ENCODE measurements at places on chromosomes 1 and 21.

DNA sequence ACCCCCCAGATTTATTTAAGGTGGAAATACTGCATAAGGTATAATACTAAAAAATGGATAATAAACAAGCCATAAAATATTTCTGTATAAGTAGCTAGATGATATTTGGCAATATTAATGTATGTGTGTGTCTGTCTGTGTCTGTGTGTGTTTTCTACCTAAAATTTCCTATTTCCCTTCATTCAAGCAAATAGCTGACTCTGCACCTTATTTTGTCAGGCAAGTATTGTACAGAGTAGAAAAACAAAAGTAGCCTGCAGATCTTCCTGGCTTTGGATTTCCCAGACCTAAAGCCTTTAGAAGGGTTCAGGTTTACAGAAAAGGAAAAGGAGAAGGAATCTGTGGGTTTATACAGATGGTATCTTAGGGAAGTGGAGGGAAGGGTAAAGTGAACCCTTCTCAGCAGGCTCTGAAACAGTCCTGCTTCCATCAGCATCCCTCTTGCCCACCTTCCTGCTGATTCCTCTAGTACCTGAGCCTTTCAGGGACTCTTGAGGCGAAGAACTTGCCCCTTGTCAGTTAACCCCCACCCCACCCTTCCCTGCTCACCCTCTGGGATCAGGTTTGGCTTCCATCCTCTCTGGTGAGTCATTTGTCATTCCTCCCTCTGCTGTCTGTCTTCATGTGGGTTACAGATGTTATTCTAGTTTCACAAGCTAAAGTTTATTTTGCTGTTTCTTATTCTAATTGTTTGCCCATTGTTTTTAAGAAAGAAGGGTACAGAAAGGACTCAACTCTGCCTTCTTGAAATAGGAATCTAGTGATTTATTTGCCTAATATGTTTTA is 21.7 kb upstream of the RGS16 start:
- DNase-seq: no peak

- peak; percentile 14 for DNase-seq
Observed at GRCh38 chr1:67947114-67947513, 103.3 kb downstream of the DIRAS3 start.

DNA sequence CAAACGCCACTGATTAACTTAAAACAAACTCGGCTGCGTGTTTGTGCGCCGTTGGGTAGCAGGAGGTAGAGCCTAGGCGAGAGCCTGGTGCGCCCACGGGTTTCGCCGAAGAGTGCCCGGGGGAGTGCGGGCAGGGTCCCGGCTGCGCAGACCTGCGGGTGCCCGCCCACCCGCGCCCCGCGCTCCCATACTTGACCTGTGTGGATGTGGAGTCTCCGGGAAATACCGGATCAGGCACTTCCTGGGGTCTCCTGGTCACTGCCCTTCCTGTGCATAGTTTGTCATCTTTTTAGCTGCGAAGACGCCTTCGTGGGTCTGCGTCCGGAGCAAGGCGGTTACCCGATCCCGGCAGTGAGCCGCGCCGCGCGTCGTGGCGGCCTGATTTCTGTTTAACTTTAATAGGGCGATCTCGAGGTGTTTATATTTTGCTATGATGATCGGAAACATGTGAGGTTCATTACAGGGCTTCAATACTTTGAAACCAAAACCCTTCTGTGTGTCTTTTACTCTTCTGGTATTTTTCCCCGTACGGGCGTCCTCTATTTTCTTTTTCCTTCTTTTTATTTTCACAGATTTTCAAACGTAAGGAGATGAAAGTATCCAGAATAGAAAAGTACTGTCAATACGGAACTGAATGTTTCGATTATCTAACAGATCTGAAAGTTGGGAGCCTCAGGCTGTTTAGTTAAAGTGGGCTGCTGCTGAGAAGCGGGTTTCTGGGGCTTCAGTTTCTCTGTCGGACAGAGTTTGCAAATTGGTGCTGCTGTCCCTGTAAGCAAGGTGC is 15.2 kb downstream of the NR5A2 start:
- DNase-seq: no peak

DNA sequence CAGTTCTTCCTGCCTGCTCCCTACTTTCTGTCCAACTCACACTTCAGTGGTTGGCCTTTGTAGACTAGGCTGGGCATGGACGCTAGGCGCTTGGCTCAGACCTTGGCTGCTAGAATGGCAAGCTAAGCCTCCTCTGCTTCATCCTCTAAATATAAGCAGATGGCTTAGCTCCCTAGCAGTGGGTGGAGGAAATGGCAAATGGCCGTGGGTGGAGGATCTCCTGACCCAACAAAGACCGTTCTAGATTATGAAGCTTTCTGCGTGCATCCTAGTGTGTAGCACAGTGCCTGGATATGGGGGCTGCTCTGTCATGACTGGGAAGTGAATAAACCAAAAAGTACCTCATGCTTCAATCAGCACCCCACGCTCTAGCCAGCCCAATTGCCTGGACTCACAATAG is 10.4 kb upstream of the ETV3L start:
- DNase-seq: no peak

GRCh38 chr1:229203030-229203751 is 67.7 kb upstream of the RAB4A start:
- no peak for DNase-seq

DNA sequence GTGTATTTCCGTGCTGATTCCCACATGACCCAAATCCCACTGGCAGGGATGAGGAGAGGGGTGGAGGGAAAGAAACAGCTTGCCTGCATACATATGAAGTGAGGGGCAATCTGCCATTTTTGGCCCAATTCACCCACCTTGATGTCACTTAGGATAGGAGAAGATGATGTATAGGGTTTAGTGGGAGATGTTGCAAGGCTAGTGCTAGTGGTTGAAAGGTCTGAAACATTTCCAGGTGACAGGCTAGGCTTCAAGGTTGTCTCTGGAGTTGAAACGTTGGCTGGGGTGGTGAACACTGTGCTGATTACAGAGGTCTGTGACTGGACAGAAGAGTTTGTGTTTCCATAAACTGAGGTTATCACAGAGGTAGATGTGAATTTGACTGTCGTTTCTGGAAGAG is 12.1 kb downstream of the CD34 start:
- no peak for DNase-seq

DNA sequence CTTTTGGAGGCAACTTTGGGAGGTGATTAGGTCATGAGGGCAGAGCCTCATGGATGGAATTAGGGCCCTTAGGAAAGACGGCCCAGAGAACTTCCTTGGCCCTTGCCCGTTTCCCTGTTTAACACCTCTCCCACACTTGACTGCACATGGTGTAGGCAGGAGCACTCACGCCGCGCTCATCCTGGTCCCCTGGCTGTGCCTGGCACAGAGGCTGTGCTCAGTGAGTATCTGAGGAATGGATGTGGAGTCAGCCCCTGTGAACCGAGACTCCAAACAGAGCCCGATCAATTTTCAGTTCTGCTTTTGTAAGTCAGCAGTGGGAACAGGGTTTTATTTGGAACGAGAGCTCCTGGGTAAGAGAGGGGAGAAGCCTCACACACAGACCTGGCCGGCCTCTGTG is 29.8 kb upstream of the ETV3 start:
- no peak for DNase-seq
